ENCODE measurements at places on chromosomes 6 and 20.

DNA sequence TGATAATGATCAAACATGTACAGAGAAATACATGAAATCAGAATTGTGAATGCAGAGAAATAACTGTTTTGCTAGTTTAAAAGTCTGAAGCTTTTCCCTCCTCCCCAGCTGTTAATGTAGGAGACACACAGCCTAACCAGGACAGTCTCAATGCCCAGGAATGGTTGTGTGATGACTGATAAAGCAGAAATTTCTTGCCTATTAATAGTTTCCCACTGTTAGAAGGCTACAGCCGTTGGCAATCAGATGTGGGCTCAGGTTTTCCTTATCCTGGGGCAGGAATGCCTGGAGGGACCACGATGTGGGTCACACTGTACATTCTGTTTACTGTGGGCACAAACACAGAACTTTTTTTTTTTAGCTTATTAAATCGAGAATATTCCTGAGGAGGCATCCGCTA lies 1.9 kb downstream of the PPP1R3D start:
- DNase-seq: no peak

DNA sequence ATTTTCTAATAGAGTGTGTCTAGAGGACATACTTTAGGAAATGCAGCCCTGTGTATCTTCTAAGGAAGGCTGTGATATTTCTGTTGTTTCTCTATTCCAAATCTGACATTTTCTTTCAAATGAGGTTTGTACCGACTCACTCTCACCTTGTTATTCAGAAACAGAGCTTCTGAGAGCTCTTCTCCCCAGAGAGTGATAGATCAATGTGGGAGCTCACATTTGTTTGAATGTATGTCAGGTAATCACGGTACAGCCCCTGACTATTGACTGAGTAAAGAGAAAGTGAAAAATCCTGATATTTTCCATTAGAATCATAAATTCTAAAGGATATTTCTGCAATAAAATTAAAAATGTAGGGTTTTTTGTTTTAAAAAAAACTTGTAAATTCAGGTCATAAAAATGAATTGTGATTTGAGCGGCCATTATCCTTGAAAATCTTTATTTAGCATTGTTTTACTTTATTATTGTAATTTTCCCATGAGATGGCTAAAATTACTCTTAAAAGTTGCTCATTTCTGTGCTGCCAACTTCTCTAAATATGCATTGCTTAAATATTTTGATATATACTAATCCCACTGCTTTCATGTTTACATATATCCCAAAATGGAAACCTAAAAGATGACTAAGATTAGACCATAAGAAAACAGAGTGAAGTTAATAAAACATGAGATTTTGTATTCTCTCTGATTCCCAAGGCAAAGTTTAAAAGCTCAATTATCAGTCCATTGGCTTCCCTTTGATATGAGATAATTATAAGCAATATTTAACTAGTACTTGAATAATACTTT lies 1226.8 kb upstream of the CITED2 start:
- DNase-seq: no peak

GRCh38 chr6:150492941-150493340 lies 106.7 kb upstream of the PLEKHG1 start:
- no peak for DNase-seq

- no peak for DNase-seq
These were observed 24.9 kb upstream of the CFAP206 start for GRCh38 chr6:87382861-87383260.

DNA sequence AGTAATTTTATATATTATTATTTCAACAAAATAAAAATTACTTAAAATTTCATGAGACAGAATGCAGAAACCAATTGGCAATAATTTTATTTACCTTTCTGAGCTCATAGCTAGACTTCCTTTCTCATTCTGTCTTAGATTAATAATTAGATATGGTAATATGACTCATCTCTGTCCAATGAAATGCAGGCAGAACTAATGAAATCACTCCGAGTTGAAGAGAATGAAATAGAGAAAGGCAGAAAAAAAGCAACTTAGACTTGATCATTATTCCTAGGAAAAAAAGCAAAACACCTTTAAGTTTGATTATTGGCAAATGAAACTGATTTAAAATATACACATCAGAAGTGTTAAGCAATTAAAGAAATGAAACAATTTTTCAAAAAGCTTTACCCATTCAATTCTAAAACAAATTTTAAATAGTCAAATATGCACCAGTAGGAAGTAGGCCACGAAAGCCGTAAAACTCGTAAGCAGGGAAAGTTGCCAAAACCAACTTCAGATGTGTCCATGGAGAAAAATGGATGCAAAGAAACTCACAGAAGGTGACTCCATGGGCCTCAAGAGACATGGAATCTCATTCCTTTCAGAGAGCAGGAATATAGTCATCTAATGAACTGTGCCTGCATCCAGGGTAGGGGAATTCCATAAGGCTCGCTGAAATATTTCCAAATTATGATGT lies 293.8 kb upstream of the RGS17 start:
- no peak for DNase-seq

DNA sequence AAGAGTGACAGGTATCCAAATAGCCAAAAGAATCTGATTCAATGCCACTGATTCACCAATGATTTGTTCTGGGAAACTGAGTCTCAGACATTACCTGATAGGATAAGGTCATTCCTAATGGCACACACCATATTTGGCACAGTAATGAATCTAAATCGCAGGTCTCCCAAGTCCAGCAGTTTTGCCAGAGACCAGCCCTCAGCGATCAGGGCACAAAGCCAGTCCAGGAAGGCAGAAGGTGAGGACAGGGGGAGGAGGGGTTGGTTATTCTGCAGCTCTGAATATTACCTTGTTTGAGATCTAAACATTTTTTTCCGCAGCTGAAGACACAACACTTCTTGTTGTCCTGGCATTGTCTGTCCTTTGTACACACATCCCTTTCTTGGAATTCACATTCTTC lies 1.9 kb downstream of the EPPIN start:
- DNase-seq: no peak

DNA sequence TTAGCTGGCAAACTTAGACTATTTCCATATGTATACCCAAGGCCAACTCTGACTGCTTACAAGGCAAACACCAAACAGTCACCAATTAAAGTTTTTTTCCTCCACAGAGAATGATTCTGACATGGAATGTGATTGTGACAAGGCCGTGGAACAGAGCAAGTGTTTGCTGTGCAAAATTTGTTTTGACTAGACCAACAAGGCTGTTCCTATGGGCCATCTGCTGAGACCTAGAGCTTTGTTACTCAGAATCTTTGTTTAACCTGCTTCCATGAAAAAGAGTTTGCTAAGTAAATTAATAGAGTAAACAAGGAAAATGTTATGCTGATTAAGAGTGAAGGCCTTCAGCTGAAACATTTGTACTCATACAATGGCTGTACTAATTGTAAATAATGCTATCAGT lies 51.6 kb upstream of the IMPG1 start:
- no peak for DNase-seq

DNA sequence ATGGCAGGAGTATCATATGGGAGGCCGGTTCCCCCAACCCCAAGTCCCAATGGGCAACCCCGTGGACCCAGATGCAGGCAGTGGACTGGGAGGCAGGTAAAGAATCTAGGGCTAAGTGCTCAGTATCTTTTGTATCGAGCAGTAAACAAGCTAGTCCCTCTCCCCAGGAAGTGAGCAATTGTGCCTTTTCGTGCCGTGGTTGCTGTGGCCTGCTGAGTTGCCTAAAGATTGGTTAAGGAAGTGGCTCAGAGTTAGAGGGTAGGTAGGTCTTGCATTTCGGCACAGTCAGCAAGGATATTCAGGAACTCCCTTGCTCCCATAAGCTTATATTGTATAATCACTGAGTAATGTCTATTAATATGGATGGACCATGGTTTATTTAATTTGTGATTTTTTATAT lies 1.3 kb upstream of the DNAH8 start:
- no peak for DNase-seq

Measured in endothelial cell (in vitro differentiated cells).